Esophagus mucosa (tissue), 1 donor: ENCODE measurements at places on chromosomes 1 and 21. TPM values are rescaled to one million over a fixed set of nuclear protein-coding genes. Genes with fewer than 3 reads are reported as not detected.

The LCE3E gene
- total RNA-seq, result 4.3 TPM

The LCE3D gene
- 7.7 TPM for total RNA-seq

The FMOD gene
- 4.5 TPM for total RNA-seq

The APCS gene
- not detected for total RNA-seq

GRCh38 chr1:80258659-80259058 is 1252.1 kb upstream of the ADGRL4 start:
- ATAC-seq, result no peak

GRCh38 chr1:178188306-178188705 is 94.4 kb downstream of the RASAL2 start:
- ATAC-seq, result no peak

DNA sequence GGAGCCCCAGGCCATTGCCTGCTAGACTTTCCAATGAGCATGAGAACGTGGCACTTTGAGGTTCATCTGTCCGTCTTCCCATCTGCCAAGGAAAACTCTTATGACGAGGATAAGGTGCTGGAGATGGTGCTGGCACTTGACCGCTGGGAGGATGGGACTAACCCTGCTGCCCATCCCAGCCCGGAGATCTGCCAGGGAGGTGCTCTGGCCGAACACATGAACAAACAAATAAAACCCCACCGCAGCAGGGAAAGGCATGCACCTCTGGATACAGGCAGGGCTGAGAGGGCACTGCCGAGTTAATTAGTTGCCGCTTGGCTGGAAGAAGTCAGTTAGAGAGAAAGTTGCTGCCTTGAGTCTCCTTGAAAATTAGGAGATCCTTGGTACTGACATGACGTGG is 308.4 kb downstream of the AJAP1 start:
- ATAC-seq, result no peak

- ATAC-seq, result no peak
Observed at GRCh38 chr21:38980416-38981313, 174.9 kb downstream of the ETS2 start.

DNA sequence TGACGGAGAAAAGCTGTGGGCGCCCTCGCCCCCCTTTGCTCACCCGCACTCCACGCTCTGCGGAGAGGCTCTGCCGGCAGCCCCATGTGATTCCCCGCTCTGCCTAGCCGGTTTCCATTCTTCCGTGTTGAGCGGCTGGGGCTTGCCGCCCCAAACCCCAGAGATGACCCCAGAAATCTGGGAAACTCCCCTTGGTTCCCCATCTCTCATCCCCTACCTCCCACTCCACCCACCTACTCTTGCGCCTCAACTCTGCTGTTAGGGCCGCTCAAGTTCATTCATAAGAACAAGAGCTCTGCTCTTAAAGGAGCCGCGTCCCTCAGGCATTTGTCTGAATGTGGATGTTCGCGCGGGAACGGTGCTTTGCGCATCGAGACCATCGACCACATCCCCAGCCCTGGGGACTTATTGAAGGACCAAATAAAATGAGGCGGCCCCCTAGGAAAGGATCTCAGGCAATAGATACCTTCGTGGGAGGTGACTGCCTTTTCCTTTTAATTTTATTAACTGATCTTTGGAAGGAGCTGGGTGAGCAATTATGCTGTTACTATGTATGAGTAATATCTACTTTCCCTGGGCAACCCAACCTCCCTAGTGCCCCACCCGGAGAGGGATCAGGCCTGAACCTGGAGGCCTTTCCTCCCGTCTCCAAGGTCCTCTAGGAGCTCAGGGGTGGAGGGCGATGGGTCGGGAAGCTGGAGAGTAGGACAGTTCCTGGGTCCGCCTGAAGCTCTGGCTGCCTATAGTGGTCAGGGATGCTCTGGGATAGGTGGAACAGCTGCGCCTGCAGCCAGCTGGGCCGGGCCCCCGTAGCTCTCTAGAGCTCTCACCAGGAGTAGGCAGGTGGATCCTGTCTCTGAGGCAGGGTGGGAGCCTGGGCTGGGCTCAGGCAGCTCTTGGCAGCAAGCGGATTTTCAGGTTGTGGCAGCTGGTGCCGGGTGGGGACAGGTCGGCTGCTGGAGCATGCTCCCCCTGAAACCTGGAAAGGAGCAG is 898 bp downstream of the MFSD2A start:
- peak; percentile 59 for ATAC-seq
